ENCODE measurements at places on chromosomes 13 and 19.

DNA sequence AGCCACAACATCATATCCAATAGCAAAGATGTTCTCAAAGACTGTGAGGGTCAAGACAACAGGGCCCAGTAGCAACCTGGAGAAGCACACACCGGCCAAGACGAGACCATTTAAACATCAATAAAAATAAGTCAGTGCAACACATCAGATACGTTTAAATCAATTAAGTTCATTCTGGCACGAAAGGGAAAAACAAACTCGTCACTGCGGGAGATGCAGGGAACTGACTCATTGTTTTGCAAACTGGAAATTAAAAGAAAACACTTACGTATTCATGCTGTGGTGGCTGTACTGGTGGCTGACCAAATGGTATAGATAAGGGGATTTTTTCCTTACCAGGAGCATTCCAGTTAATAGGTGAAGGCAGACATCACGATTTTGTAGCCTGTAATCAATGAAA is 26.3 kb upstream of the SLC15A1 start:
- peak; percentile 59 for DNase-seq

DNA sequence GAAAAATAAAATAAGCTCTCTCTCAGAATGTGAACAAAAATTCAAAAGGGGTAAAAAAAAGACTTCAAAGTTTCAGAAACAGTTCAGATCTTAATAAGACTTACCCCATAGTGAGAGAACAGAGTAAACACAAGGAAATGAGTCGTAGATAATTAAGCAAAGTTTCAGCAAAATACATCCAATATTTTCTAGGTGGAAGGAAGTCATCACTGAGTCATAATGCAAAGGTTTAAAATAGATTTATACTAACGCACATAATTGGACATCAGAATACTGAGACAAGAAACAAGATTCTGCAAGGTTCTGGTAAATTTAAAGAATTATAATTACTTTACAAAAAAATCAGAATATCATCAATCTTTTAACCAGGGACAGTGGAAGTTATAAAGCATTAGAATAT is 1370.7 kb upstream of the ATXN8OS start:
- peak; percentile 24 for DNase-seq

- DNase-seq, result no peak
These were observed 17.0 kb downstream of the LYL1 start for GRCh38 chr19:13085666-13086065.

DNA sequence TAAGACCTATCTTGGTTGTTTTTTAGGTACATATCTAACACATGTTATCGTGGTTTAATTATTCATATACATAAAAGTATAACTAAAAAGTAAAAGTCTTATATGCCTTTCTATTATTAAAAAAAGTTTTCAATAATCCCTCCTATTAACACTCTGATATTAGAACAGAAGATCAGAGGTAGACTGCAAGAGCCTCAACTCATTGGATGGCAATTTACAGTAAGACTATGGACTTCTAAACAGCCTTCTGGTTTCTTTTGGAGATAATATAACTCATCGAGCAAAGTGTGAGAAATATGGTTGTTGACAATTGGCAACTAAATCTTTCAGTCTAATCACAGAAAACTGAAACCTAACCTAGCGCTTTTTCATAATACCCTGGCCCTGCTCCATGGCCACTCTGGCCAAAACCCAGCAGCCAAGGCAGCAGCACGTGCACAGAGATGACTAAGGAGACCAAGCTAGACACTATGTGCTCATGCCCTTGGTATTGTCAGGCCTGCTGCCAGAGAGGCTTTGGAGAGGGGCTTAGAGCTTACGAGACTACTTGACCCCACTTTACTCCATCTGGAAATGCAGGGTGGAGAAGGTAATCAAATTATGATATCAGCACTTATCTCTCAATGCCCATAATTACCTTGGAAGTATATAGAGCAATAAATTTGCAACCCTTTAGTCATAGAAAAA is 40.6 kb upstream of the EEF1AKMT1 start:
- peak; percentile 95 for DNase-seq

DNA sequence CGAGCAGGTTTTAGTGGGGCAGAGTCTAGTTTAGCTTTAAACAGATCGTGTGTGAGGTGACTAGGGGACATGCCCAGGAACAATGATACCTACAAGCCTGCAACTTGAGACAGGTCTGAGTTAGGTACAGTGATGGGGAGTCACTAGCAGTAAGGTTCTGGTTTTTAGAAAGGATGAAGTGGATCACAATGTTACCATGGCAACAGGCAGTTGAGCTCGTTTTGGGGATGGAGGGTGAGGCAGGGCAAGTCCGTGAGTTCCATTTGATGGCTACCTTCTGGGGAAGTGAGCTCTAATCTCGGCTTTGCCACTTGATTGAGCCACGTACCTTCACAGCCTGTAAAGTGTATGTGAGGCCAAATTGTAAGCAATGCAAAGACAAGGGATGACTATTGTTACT is 76.0 kb upstream of the GTF3A start:
- DNase-seq, result no peak

GRCh38 chr19:48588670-48589401 is 17.7 kb upstream of the SPACA4 start:
- DNase-seq, result peak; percentile 81

DNA sequence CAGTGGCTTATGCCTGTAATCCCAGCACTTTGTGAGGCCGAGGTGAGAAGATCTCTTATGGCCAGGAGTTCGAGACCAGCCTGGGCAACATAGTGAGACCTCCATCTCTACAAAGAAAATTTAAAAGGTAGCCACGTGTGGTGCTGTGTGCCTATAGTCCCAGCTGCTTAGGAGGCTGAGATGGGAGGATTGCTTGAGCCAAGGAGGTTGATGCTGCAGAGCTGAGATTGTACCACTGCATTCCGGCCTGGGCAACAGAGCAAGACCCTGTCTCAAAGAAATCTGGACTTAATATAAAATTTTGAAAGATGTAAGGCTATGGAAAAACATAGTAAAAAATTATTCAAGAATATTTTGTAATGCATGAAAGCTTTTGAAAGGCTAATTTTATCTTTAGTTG is 65.3 kb upstream of the RNF113B start:
- DNase-seq, result no peak

Measured in astrocyte of the spinal cord (primary cell).